ENCODE measurements at places on chromosomes 4 and X. TPM values are rescaled to one million over a fixed set of nuclear protein-coding genes. Genes with fewer than 3 reads are reported as not detected.
A peak's percentile ranks its signal among the peaks of the same experiment; 100 is the strongest.

DNA sequence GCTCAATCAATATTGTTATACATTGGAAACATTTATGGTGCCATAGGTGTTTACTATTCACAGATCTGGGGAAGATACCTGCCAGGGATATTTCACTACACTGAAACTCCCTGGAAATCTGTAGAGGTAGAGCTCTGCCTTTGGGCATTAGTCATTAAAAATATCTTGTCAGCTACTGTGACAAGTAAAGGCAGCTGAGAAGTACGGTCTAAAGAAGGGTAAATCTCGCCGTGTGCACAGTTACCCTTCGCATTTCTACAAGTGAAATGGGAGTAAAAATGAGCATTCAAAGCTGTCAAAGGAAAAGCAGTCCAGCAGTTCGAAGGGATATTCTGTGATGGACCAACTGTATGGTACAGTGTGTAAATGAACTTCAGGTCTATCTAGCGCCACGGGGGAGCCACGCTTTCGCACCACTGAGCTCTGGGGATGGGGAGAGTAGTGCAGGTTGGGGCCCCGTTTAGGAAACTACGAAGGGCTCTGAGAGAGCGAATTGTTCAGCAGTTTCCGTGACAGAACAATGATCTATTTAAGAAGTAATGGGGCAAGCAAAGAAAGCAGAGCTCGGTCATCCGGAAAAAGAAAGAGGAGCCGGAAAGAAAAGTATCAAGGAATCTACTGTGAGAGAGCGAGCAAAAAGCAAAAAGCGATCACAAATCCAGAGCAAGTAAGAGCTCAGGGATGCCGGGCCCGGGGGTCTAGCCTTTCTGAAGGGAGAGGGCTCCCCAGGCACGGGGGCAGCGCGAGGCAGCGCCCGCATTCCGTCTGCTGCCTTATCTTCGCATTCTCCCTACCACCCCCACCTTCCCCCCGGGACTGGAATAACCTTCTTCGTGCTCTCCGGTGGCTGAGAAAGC is 646 bp downstream of the TIGD4 start:
- DNase-seq, result peak; percentile 16

DNA sequence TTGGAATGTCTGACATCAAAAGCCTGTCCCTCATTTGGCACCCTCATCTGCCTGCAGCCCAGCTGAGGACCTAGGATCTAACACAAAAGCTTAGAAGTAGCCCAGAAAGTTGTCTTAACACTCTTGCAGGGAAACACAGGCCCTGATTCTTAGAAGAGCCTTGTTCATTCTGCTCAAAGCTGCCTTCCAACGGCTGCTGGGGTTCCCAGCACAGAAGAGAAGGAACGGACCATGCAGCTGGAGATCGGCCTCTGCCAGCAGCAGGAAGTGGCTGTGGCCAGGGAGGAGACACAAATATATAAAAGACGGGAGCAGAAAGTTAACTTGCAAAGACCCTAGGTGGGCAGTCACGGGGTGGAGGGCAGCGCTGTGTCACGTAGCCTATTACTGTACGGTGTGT is 20.4 kb downstream of the PRPS2 start:
- no peak for DNase-seq

DNA sequence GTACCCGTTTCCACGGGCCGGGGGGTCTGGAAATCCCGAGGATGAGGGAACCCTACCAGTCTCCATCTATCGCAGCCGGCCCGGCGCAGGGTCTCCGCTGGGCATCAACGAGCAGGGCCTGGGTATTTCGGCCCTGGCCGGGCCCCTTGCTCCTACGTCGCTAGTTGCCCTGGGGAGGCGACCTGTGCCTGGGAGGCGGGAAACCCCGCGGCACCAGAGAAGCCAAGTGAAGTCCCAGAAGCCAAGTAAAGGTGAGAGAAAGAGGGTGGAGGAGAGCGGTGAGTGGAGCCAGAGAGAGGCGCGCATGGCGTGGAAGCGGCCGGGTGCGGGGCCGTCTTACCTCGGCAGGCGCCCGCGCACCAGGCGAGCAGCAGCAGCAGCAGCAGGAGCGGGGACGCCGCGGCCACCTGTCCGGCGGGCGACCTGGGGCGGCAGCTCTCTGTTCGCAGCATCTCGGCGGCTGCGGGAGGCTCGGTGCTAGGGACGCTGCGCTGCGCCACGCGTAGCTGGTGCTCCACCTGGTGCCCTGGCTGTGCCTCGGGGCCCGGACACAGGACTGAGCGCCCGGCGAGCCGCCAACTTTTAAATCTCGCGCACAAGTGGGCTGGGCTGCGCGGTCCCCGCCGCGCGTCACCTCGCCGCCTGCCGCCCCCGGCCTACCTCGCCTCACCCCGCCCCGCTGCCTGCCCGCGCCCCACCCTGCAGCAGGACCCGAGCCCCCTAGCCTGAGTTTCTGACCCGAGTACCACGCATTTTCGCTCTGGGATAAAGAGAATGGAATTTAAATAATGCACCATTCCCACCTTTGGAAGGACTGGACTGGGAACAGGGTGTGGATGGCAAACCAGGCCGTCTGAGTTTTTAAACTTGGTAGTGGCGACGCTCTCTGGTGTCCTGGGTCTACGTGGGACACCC is at the start of gene NMU:
TSS of gene NMU (minus strand) at position 558 of the 915 bp plus-strand sequence. CDS start at position 452, 106 bp downstream.
- DNase-seq, result peak; percentile 61

The S100G gene
- not detected for polyA plus RNA-seq

- DNase-seq, result no peak
Measured at GRCh38 chr4:73908965-73909364, 39.8 kb downstream of the CXCL1 start.

DNA sequence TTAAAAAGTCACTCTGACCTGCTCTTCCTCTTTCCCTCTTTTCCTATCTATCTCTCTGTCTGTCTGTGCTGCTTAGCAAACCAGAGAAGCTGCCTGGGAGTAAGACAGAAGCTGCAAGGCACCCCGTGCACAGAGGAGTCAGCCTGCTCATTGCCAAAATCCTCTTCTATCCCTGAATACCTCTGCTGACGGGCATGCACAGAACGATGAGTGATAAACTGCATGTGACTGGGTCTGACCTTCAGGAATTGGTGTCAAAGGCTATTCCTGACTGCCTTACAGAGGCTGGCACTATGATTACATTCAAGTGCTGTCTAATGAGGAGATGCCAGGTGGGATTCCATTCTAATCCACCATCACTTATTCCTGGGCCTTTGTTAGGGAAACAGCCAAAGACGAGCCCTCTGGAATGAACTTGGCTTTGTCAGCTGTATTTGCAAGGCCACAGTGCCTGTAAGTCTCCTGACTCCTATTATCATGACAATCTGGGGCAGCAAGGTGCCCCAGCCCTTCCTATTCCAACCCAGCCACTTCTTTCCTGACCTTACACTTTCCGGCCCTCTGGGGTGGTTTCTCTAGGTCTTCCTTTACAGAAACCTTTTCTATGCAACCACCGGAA is 45.4 kb upstream of the CTAG2 start:
- no peak for DNase-seq

The UGT2B11 gene
- 0.62 TPM for polyA plus RNA-seq

The TSPAN5 gene
- polyA plus RNA-seq, result 36.5 TPM

GRCh38 chr4:157222771-157223160 is 2.2 kb downstream of the GRIA2 start:
- no peak for DNase-seq

The COL4A6 gene
- polyA plus RNA-seq, result 15.9 TPM

DNA sequence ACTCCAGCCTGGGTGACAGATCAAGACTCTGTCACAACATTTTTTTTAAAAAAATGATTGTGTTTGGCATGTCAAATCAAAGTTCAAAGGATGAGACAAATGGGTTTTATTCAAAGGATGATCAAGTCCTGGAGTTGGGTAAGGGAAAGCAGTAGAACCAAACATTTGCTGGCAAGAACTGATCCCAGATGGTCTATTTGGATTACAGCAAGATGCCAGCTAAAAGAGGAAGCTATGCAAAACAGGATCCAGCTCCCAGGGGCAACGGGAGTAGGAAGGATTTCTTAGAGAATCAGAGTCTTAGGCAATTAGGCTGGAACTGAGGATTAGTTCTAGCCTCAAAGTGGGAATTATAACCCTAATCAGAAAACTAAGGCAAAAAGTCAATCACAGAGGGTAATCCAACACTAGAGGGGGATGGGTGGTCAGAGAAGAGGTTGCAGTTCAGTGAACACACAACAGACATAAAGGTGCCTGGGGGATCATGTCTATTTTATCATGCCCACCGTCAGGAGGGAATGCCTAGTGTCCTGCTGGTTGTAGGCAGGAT is 133.0 kb upstream of the PLS3 start:
- DNase-seq, result no peak

The PASD1 gene
- 0.17 TPM for polyA plus RNA-seq

GRCh38 chr4:154960476-154960875 is 179.4 kb downstream of the RBM46 start:
- no peak for DNase-seq

GRCh38 chr4:45554423-45554822 is 569.4 kb downstream of the GABRG1 start:
- DNase-seq, result no peak

- DNase-seq, result no peak
Measured at GRCh38 chr4:152849350-152849749, 69.6 kb downstream of the ARFIP1 start.

DNA sequence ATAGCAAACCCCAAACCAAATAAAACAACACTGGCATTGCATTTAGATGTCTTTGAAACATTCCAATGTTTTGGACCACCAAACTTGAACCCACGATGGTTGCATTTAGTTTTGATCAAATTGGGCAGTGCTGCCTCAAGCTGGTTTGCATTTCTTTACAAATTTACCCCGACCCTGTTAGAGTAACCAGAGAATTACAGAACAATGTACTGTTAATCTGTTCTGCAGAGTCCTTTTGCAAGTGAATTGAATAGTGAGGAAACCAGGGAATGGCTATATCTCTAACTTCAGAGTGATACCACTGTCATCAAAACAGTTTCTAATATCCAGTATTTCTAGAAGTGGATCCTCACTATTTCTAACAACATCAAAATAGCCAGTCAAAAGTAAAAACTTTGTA is 49.5 kb upstream of the GYPA start:
- DNase-seq, result no peak

The KLF8 gene
- polyA plus RNA-seq, result 18.9 TPM

DNA sequence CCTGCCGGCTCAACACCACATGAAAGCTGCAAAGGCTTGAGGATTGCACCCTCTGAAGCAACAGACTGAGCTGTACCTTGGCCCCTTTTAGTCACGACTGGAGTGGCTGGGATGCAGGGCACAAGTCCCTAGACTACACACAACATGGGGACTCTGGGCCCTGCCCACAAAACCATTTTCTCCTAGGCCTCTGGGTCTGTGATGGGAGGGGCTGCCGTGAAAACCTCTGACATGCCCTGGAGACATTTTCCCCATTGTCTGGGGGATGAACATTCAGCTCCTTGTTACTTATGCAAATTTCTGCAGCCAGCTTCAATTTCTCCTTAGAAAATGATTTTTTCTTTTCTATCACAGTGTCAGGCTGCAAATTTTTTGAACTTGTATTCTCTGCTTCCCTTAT is 123.5 kb upstream of the SMARCAD1 start:
- DNase-seq, result no peak

- no peak for DNase-seq
Measured at GRCh38 chr4:143512978-143513313, 556 bp upstream of the SMARCA5 start.

GRCh38 chrX:1386338-1387127 is 5.4 kb downstream of the SLC25A6 start:
- peak; percentile 64 for DNase-seq

The CSN1S1 gene
- polyA plus RNA-seq, result not detected

DNA sequence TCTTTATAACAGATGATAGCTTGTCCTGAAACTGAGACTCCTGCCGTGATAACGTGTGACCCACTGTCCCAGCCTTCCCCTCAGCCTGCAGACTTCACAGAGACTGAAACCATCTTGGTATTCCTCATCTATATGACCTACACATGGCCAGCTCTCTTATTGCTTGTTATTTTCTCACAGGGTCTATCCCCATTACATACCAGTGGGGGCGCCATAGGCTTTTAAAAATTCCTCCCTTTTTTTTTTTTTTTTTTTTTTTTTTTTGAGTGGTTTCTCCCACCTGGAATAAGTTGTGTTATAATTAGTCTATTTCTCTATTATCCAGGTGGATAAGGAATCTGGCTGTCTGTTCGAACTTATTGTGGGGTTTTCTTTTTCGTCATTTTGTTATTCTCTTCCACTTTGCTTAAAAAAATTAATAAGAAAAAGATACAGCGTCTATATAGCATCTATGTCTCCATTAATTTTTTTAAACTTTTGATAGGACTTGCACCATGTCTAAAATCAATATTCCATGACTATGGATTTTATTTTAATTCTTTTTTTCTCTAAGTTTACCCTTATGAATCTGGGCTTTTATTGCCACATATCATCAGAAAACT is 47.2 kb downstream of the GYG2 start:
- no peak for DNase-seq

- no peak for DNase-seq
Measured at GRCh38 chr4:25062098-25062497, 31.4 kb upstream of the LGI2 start.

The CENPE gene
- polyA plus RNA-seq, result 19.7 TPM

- no peak for DNase-seq
Measured at GRCh38 chrX:26219351-26219750, 3.4 kb downstream of the MAGEB5 start.

GRCh38 chr4:35884714-35885480 is 359.4 kb downstream of the ARAP2 start:
- no peak for DNase-seq

DNA sequence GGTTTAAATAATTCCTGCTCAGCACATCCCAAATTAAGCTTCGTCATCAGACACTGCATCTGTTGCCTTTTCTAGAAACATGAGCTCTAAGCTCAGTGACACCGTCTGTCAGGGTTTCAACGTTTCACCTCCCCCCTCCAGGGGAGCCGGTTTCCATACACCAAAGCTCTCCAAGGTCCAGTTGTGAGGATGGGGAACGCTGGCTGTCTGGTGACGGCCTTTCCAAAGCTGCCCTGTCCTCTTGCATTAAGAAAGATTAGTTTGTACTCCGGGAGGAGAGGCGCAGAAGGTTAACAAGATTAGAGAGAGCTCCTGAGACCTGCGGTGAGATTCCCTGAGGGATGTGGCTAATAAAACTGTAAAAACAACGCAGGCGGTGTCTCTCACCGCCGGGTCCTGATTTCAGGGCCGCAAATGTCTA is 43.2 kb downstream of the ASMT start:
- DNase-seq, result no peak

The SHISA3 gene
- 41.0 TPM for polyA plus RNA-seq

The PRSS48 gene
- not detected for polyA plus RNA-seq

DNA sequence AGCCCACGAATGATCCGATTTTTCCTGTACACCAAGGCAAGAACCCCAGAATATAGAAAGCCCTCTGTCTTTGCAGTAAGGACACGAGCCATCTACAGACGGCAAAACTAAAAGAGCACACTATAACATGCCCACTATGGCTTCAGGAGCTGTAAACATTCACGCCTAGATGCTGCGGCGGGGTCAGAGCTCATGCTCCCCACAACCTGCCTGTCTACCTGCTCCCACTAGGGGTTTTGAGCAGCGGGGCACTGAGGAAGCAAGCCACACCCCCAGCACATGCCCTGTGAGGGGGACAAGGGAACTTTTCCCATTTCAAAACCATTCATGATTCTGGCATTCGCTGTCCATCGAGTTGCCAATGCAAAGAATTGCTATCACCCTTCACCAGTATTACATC is 144.8 kb downstream of the PAPSS1 start:
- DNase-seq, result peak; percentile 34

- DNase-seq, result no peak
Measured at GRCh38 chr4:83809581-83809980, 273.7 kb downstream of the GPAT3 start.

- no peak for DNase-seq
Measured at GRCh38 chrX:143296521-143296920, 220.8 kb downstream of the SPANXN3 start.

- no peak for DNase-seq
Measured at GRCh38 chrX:111047575-111047974, 48.4 kb upstream of the PAK3 start.

- DNase-seq, result no peak
Measured at GRCh38 chrX:1323315-1323714, 13.3 kb upstream of the IL3RA start.

The CAMK2D gene
- polyA plus RNA-seq, result 70.9 TPM
